GM12892 (cell line): ENCODE measurements at places on chromosomes 4 and X.

GRCh38 chr4:86294883-86295282 lies 65.0 kb downstream of the MAPK10 start:
- DNase-seq = no peak

DNA sequence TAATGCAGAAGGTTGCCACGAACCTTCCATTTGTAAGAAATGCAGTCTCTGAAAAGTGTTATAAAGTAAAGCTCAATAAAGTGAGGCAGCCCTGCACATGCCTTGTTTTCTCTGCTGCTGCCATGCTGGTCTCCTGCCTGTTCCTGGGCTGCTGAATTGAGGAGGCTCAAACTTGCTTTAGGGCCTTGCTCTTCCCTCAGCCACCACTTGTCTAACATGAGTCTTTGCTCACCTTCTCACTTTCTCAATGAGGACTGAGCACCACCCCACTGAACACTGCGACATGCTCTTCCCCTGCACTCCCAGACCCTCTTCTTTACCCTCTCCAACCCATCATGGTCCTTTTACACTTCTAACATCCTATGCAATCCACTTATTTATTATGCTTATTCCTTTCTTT lies 25.2 kb upstream of the MFAP3L start:
- no peak for DNase-seq

DNA sequence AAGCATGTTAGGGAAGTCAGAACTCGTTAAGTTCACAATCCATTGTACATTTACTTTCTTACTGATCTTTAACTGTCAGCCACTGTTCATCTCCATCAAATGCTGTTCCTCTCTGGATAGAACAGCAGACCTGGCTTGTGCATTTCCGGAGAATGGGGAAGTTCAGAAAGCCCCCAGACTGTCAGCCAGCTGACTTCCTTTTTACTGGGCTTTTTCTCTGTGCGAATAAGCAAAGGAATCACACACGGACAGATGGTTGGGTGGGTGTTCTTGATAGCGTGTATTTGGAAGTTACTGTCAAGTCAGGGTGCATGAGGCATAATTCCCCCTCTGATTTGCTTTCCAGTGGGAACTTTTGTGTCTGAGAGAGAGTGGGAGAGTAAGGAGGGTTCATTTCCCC lies 56.8 kb downstream of the TSPAN7 start:
- DNase-seq = no peak

DNA sequence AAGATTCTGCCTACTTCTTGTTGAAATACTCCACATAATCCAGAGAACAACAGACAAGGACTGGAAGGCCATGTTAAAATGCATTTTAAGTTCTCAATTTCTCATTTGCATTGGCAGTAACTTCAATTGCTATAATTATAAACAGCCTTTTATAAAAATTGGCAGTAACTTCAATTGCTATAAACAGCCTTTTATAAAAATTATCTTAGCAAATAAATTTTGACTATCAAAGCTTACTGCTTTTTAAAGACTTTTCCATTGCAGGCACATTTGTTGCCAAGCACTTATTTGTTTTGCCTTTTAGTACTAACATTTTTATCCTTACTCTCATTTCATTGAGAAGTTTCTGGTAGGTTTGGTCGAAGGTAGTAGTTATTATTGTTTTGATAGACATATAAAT lies 17.8 kb downstream of the SCFD2 start:
- no peak for DNase-seq

DNA sequence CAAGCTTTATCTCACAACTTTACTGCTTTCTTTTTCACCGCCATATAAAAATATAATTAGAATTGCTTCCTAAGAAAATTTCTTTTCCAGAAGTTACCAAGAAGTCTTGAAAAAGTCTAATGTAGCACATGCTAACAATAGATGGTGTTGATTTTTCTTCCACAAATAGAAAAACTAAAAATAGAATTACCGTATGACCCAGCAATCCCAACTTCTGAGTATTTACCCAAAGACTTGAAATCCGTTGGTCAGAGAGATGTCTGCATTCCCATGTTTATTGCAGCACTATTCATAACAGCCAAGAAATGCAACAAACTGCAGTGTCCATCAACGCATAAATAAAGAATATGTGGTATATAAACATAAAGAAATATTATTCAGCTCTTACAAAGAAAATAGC lies 17.8 kb upstream of the EDNRA start:
- DNase-seq = no peak

GRCh38 chrX:39117101-39117500 lies 315.8 kb downstream of the MID1IP1 start:
- no peak for DNase-seq

DNA sequence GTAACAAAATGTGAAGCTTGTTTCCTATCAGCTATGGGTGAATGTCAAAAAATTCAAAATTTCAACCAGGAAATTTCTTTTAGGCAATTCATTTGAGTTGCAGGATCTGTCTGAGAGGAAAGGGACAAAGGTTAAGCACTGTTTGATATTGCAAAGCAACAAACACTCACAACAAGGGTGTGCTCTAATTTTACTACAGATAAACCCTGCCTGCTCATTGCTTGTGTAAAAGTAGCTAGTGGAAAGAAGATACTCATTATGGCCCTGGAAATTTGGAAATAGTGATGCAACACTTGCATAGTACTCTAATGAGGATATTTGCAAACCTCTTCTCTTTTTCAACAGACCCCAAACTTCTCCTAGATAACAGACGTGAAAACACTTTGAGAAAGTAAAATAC lies 27.1 kb downstream of the FAM47E start:
- no peak for DNase-seq

DNA sequence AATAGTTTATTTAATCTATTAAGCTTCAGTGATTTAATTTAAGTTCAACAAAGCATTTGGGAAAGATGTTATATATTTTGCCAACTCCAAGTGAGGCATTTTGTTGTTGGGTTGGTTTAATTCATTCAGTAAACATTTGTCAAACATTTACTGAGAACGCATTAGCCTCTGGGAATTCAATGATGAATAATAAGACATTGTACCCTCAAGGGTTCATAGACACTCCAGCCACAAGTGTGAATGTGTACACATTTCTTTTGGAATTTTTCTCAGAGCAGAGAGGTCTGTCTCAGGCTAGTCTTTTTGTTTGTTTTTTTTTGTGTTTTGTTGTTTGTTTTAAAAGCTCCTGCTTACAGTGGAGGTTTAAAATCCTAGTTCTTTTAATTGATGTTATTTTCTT lies 203.9 kb downstream of the SOWAHB start:
- DNase-seq = no peak

GRCh38 chr4:168095776-168096406 lies 3.6 kb downstream of the ANXA10 start:
- no peak for DNase-seq

GRCh38 chrX:2898846-2899512 lies 30.2 kb downstream of the ARSD start:
- DNase-seq = no peak

DNA sequence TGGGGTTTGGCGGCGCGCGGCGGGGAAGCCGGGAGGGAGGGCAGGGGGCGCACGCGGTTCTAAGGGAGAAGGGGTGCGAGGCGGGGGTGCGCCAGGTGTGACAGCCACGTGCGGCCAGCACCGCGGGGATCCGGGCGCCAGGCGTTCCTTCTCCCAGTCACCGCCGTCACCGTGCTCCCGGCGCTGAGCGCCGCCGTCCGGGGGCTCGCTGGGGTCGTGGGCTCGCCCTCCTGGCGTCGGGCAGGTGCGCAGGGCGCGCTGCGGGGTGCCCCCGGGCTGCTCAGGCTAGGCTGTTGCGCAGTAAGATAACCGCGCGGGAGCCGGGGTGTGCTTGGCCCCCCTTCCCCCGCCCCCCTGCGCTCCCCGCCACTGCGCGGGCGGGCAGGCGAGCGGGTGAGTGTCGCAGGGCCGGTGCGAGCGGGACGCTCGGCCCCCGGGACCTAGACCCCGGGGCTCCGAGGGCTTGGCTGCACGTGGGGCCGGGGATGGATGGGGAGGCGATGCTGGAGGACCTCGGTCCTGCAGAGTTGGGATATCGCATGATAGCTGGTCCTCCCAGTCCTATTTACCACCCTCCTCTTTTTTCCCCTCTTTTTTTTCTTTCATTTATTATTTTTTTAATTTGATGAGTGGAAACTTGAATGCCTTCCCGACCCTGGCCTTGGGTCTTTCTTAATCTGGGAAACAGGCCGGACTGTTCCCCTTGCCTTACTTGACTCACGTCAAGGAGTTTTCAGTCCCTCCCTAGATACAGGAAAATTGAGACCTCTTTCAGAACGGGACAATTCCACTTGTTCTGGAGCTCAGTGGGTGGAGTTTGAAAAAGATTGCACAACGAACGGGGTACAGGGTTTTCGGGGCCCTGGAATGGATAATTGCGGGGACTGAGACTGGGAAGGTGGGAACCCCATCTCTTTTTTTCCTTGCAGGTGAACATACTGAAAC lies 797 bp downstream of the TXLNG start:
- peak; percentile 41 for DNase-seq

- no peak for DNase-seq
Measured at GRCh38 chrX:50707955-50708699, 105.9 kb downstream of the SHROOM4 start.

- no peak for DNase-seq
Measured at GRCh38 chrX:71612256-71612655, 6.1 kb downstream of the CXCR3 start.

- no peak for DNase-seq
Measured at GRCh38 chr4:125392694-125393093, 77.9 kb downstream of the FAT4 start.

- no peak for DNase-seq
Measured at GRCh38 chr4:60042231-60042652, 1157.9 kb upstream of the ADGRL3 start.

DNA sequence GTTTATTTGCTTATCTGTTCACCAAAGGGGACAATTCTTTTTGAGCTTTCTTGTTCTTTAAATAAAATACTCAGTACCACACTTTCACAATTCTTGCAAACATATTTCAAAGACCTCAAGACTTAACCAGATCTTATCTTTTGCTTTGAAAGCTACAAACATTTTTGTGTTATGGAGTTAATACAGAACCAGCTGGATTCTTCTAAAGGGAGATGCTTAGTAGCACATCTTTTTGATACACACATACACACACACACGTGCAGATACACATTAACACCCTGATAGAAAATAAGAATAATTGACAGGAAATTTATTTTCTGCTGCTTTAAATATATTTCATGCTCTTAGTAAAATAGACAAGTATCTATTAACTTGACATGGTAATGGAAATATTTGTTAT lies 379.1 kb downstream of the SH2D1A start:
- no peak for DNase-seq

DNA sequence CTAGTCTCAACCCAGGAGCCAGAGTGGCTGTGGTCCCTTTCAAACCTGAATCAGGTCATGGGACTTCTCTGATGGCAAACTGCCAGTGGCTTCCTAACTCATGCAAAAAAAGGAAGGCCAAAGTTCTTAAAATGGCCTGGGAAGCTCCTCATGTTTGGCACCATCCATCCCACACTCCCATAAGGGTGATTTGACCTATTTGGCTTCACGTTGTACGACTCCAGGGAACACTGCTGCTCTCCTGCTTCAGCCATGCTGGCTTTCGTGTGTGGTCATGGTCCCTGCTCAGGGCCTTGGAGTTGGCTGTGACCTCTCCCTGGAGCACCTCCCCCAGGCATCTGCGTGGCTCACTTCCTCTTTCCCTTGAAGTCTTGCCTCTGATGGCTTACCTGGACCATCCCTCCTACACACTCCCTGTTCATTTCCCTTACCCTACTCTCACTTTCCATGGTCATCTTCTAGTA lies 12.8 kb upstream of the TMSB4X start:
- DNase-seq = no peak

DNA sequence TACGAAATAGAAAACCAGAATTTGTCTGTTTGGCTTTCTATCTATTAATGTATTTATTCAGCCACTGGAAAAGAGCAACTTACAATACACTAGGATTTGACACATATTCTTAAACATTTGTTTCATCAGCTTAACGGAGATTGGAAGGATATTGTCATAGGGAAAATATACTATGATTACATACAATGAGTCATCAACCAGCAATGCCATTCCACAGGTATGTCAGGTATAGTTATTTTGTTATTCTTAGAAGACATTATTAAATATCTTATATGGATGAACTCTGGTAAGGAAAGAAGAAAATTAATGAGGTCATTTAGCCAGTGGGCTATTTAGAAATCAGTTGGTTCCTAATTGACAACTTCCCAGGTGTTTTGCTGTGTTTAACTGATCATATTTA lies 926.6 kb downstream of the STIM2 start:
- DNase-seq = no peak

DNA sequence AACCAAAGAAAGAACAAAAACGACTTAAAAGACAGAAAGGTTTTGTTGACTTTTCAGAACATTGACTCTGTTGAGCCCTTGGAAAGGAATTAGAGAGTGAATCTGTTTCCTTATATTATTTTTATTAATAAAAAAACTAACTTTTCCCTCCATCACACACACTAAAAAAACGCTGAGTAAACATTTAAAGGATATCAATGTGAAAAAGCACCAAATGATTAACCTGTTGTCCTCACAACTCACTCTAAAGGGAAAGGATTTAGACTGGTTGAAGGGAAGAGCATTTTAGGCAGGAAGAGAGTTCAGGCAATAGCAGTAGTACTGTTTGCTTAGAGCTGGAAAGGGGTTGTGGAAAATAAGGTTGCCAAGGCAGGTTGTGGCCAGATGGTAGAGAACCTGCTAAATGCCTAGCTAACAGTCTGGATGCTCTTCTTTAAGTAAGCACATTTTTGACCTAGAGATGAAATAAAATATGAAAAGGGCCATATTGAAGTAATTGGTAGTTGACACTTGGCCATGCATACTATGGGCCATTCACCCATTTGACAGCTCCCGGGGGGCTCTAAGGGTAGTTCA lies 98.0 kb upstream of the NDP start:
- DNase-seq = no peak

GRCh38 chr4:76377481-76377901 lies 43.5 kb downstream of the CCDC158 start:
- DNase-seq = no peak

DNA sequence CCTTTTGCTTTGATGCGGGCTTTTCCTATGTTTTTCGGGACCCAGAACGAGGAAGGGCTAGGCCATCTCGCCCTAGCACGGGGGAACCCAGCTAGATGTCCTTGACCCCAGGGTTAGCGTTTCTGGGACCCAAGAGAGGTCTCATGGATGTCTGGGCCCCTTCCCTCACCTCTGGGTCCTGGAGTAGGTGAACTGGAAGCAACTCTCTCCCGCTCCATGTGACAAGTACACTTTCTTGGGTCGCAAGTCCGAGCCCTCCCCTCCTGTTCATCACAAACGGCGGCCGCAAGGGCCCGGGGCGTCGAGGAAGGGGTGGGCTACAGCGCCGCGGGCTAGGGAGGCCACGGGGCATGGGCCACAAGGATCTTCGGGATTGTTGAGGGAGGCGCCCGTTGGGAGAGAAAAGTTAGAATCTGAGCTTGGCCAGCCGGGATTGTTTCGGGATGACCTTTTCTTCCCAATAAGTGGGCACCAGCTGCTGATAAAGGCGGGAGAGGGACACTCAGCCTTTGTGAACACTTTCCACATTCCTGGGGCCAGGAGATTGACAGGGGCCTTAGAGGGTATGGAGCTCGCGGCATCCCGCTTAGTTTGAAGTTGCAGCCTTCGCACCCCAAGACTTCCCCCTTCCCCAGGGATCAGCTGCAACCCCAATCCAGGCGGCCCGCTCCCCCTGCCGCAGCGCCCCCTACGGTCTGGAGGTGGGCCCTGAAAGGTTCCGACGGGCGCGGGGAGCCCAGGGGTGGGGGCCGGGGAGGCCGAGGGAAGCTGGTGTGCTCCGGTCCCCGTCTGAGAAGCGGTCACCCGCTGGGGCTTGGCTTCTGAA lies 136.9 kb upstream of the ZIC3 start:
- no peak for DNase-seq

- no peak for DNase-seq
Measured at GRCh38 chrX:150790021-150790420, 96.8 kb downstream of the MTMR1 start.
